Stimulated activated CD8-positive, alpha-beta memory T cell treated with anti-CD3 and anti-CD28 coated beads, Interleukin-4, amount 100 ng/mL, for 4 hours (primary cell): ENCODE measurements at places on chromosomes 13 and 19.
A peak's percentile ranks its signal among the peaks of the same experiment; 100 is the strongest.

DNA sequence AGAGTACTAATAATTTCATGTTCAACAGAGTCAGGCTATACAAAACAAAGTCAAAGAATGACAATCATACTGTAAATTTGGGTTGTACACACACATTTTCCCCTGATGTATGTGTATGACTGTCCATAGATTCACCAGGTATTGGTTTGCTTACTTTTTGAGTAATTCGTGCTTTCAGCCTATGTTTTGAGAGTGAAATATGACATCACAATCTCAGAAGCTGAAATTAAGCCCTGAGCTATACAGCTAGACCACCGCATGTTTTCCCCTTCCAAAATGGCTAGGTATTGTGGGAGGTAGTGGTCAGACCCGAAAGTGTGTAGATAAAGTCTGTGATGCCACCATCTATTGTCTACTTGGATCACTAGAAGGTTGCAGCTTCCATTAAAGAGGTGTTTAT lies 102.8 kb downstream of the KATNAL1 start:
- no peak for DNase-seq

DNA sequence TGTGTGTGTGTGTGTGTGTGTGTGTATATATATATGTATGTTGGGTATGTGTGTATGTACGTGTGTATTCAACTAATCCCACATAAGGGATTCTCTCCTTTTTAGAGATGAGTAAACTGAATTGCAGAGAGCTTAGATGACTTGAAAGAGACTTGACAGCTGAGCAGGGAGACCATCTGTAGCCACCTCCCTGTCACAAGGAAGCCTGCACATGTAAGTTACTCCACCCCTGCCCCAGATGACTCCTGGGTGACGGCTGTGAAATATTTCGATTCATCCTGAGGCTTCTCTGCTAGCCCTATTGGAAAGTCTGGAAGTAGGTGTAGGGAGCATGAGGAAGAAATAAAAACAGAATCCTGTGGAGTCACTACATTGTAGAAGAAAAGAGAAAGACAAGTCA lies 480.4 kb downstream of the FOXO1 start:
- DNase-seq, result no peak

GRCh38 chr19:30311911-30312310 lies 60.3 kb upstream of the ZNF536 start:
- no peak for DNase-seq

DNA sequence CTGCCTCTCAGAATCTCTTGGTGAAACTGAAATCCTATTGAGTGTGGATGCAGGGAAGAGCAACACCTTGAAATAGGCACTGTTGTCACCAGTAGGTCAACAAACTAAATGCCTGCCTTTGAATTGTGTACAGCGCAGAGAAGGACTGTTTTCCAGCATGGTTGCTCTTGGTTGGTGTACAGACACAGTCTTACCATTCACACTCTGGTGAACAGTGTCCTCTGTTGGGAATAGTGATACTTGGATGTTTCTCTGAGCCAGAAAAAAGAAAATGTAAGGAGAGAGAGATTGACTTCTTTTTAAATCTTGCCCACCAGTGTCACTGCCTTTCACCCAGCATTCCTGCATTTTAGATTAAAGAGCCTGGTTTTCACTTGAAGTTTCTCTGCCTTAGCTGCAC lies 179.7 kb downstream of the STK24 start:
- no peak for DNase-seq

- no peak for DNase-seq
Observed at GRCh38 chr19:15280048-15280725, 47.9 kb upstream of the EPHX3 start.

GRCh38 chr13:59356607-59357006 lies 807.1 kb downstream of the DIAPH3 start:
- no peak for DNase-seq

- DNase-seq, result peak; percentile 33
Observed at GRCh38 chr19:45076029-45076850, at the start of gene ZNF296. ZNF296 (minus strand) TSS chr19:45076478; CDS start chr19:45076373, 105 bp downstream.

DNA sequence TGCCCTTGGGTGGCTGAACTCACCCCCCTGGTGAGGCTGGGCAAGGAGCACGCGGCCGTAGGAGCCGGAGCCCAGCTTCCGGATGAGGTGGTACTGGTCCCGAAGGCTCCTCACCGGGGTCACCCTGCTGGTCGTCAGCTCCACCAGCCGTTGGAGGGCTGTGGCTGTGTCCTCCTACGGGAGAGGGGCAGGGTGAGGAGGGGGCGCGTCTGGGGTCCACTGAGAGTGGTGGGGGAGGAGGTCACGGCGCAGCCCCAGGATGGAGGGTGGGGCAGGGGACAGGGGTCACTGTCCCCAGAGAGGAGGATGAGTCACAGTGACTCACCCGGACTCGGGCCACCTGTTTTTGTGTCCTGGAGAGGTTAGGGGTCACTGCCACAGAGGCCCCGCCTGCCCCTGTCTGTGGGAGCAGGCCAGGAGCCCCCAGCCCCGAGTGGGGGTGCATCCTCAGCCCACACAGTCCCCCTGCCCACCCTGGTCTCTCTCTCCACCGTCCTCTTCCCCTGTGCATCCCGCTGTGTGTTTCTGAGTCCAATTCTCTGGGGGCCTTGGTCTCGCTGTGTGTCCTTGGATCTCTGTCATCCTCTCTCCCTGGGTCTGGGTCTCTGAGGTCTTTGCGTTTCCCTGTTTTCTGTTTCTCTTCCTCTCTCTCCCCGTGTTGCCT lies 435 bp downstream of the SBK3 start:
- DNase-seq, result no peak

DNA sequence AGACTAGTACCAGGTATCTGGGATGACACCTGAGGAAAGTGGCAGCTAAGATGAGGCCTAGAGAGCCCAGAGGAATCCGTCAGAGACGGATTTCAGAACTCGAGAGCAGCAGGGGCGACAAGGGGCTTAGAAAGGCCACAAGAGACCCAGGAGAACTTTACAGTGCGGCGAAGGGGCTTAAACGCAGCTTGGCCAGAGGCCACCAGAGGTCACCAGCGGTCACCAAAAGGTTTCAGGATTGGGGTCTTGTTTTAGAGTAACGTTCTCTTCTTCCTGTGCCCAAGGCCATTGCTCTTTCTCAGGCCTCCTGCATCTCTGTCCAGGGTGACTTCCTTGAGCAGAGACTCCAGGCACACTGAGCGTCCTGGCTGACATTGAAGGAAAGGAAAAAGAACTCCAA lies 2.2 kb downstream of the ZSCAN22 start:
- DNase-seq, result no peak

GRCh38 chr13:76745261-76746200 lies 140.7 kb downstream of the KCTD12 start:
- no peak for DNase-seq

DNA sequence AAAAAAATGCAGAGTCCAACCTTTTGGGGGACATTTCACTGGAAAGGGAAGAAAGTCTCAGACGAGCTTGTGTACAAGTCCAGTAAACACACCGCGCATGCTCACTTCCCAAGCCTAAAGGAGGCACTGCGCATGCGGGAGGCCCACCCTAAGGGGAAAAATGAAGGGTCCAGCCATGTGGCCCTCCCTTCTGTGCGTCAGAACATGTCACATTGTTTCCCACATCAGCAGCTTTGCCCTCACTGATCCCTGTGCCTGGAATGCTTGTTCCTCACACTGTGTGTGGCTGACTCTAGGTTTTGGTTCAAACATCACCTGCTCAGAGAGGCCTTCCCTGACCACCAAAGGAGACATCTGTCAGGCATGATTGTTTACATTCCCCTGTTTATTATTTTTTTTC lies 4.4 kb downstream of the ELSPBP1 start:
- DNase-seq, result no peak

GRCh38 chr19:39419003-39419402 lies 6.5 kb downstream of the PLEKHG2 start:
- DNase-seq, result no peak

- DNase-seq, result no peak
Observed at GRCh38 chr13:109154546-109154945, 525.1 kb downstream of the MYO16 start.

GRCh38 chr19:50361290-50362029 lies 4.0 kb downstream of the NAPSA start:
- no peak for DNase-seq

DNA sequence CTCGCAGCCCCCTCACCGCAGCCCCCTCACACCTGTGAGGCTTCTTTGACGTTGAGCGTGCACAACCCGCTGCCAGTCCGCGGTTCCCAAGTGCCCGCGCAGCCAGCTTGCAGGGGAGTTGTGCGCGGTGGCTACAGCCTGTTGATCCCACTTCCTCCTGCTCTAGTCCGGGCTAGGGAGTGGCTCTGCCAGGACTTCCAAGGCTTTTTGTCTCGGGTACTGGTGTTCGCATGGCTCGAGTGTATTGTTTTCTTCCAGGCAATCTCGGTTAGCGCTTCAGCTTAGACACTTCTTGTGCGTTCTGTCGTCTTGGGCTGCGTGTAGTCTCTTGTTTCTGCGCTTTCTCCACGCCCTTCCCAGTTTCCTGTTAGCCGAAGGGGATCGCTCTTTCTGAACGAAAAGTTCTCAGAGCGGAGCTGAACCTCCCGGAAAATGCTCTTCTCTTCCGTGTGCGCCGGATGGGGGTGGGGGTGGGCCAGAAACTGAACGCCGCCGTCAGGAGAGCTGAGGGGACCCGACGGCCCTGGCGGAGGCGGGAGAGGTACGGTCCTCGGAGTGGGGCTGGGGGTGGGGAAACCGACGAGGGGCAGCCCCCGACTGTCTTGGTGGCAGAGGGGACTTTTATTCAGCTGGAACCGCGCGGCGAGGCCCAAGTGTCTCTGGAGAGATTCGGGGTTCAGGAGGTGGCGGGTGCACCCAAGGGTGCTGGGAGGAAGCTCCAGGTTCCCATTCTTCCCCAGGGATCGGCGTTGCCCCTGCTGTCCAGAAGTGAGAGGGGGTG lies 697 bp upstream of the DGKH start:
- no peak for DNase-seq

DNA sequence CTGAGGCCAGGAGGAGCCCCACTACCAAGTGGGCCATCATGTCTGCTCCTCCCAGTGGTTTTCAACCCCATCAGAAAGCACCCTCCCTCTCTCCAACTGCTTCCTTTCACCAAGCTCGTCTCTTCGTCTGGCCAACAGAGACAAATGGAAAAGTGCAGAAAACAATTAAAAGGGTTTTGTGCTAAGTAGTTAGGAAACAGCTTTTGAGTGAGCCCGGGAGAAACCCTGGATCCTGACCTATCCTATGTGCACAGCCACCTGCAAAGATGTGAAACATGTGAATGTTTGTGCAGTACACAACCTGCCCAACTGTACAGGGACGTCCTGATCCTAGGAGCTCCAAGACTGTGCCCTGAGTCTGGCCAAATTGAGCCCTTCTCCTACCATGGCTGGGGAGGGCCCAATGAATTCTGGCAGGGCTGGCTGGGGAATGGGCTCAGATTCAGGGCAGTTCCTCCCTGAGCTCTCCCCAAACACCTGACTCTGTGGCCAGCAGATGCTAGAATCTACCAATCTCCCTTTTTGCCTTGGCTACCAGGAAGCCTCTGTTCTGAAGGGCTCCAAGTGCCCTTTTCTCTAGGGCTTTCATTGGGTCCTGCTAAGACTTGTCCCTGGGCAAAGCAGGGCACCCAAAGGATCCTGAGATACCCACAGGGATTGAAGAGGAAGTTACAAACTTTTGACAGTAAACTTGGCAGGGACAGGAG lies 7.9 kb downstream of the TLE5 start:
- DNase-seq, result no peak

- no peak for DNase-seq
Observed at GRCh38 chr19:41019346-41019745, 28.3 kb downstream of the CYP2B6 start.

- no peak for DNase-seq
Observed at GRCh38 chr13:101230271-101230890, 185.9 kb downstream of the NALCN start.

DNA sequence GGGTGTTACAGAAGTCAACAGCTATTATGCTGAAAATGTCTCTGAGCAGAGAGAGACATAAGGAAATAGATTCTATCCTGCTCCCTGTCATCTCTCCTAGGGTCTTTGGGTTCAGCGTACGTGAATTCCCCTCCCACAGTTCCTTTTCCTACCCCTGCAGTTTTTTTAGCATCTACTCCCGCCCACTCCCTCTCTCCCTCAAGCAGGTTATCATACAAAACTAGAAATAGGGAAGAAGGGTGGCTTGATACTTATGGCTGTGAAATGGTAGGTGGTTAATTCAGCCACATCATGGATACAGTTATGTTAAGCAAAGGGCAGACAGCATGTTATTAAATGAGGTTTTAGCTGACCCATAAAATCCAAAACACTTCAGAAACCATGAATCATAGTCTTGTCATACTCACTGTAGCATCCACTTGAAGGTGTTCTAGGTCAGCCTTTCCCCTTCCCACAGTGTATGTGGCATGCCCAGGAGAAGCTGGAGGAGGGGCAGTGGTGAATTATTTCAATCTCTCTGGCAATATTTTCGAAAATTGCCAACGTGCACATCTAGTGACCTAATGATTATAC lies 236.8 kb upstream of the SERP2 start:
- no peak for DNase-seq

DNA sequence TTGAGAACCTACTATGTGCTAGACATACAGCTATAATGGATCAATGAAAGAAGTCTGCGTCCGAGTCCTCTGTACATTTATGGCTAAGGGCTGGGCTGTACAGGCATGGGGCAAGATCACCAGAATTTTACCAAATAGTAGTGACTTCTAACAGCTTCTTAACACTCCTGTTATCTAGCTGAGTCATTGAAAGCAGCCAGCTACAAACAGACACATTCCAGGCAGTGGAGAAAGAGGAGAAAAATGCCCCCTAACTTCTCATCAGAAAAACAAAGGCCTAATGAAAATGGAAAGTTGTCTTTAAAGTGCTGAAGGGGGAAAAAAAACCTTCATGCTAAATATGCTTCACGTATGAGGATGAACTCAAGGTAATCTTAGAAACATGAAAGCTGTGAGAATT lies 14.3 kb upstream of the ZNF667 start:
- DNase-seq, result no peak

DNA sequence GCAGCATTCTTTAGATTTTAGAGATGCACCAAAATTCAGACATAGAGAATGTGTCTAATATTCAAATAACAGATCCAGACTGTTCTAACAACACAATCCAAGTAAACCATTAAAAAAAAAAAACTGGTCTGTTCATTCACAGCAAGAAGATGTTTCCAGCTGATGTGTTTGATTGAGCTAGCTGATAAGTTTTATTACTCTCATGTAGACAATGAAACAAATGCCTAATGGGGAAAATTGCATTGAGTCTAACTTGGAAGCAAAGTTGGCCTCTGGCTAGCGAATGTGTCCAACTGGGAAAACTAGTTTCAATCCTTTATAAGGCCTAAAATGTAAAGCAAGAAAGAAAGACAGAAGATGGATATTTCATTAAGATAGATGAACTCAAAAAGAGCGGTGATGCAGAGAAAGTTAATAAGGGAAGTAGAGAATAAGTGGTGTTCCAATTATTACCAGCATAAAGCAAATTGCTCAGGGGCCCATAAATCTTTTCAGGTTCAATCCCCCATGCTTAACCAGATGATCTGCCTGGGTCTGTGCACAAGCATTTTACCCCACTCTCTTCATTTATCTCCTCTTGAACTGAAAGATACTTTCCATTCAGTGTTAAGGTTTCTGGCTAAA lies 54.2 kb downstream of the PCDH9 start:
- no peak for DNase-seq

GRCh38 chr13:24651718-24652345 lies 28.4 kb upstream of the ATP12A start:
- DNase-seq, result no peak

- no peak for DNase-seq
Observed at GRCh38 chr13:95880331-95880730, 172.9 kb downstream of the UGGT2 start.

GRCh38 chr19:33063753-33064457 lies 783 bp downstream of the RHPN2 start:
- DNase-seq, result no peak
